ENCODE measurements at places on chromosomes 1 and 21.

- no peak for DNase-seq
Observed at GRCh38 chr1:87642581-87643221, 314.0 kb downstream of the LMO4 start.

- DNase-seq: no peak
Observed at GRCh38 chr1:156948708-156949107, 28.3 kb downstream of the LRRC71 start.

DNA sequence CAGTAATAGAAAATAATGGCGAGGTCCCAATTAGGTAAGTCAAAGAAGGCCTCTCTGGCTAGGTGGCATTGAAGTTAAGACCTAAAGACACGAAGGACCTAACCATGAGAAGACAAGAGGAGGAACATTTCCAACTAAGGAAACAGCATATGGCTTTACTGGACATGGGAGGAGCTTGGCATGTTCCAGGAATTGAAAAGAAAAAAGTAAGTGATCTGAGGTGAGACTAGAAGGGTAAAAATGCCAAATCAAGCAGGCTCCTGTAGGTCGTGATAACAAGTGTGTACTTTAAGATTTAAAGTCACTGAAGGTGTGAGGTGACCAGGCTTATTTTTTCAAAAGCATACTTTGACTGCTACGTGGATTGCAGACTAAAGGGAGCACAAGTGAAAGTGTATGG is 13.4 kb upstream of the CLCC1 start:
- DNase-seq: no peak

DNA sequence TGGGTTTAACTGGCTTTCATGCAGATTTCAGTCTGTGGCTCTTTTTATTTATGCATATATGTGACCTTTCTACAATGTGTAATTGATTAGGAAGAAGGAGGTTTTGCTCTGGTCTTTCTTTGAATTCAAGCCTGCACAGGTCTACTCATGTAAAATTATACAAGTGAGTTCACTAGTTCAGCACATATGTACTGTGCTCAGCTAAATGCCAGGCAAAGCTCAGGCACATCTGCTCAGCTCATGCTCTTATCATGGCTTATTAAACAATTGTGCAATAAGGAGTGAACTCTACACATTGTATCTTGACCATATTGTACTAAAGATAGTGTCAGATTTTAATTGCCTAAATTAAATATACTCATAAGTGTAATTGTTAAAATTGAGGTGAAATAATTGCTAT is 378.4 kb downstream of the ADGRL2 start:
- DNase-seq: no peak

GRCh38 chr21:15943009-15943666 is 213.4 kb downstream of the USP25 start:
- DNase-seq: peak; percentile 15

- no peak for DNase-seq
Observed at GRCh38 chr1:5682626-5683225, 309.5 kb downstream of the NPHP4 start.

DNA sequence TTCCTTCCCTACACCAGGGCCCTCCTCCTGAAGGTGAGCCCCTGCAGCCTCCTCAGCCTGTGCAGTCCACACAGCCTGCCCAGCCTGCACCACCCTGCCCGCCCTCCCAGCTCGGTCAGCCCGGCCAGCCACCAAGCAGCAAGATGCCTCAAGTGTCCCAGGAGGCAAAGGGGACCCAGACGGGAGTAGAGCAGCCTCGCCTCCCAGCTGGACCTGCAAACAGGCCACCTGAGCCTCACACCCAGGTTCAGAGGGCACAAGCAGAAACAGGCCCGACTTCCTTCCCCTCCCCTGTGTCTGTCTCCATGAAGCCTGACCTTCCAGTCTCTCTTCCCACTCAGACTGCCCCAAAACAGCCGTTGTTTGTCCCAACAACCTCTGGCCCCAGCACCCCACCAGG is 38.8 kb downstream of the ZBTB17 start:
- no peak for DNase-seq

GRCh38 chr1:84133479-84133878 is 10.6 kb upstream of the PRKACB start:
- DNase-seq: no peak

GRCh38 chr1:223299553-223299952 is 64.4 kb downstream of the SUSD4 start:
- no peak for DNase-seq

- no peak for DNase-seq
Observed at GRCh38 chr1:94036730-94037129, 84.2 kb downstream of the ABCA4 start.

GRCh38 chr1:115837341-115837739 is 3.6 kb downstream of the NHLH2 start:
- DNase-seq: no peak

- no peak for DNase-seq
Observed at GRCh38 chr1:206083750-206084149, 30.8 kb downstream of the RHEX start.

- no peak for DNase-seq
Observed at GRCh38 chr1:36481771-36482723, 666 bp downstream of the CSF3R start.

GRCh38 chr1:190849346-190849745 is 371.7 kb upstream of the BRINP3 start:
- DNase-seq: no peak

- DNase-seq: no peak
Observed at GRCh38 chr1:190170321-190170720, 307.3 kb downstream of the BRINP3 start.

- DNase-seq: no peak
Observed at GRCh38 chr1:164683235-164683634, 124.3 kb downstream of the PBX1 start.

GRCh38 chr21:31110430-31110829 is 72.2 kb upstream of the KRTAP19-8 start:
- DNase-seq: no peak

- no peak for DNase-seq
Observed at GRCh38 chr21:18155508-18156193, 89.0 kb upstream of the CHODL start.

- no peak for DNase-seq
Observed at GRCh38 chr1:115466433-115466832, 128.4 kb upstream of the NGF start.

DNA sequence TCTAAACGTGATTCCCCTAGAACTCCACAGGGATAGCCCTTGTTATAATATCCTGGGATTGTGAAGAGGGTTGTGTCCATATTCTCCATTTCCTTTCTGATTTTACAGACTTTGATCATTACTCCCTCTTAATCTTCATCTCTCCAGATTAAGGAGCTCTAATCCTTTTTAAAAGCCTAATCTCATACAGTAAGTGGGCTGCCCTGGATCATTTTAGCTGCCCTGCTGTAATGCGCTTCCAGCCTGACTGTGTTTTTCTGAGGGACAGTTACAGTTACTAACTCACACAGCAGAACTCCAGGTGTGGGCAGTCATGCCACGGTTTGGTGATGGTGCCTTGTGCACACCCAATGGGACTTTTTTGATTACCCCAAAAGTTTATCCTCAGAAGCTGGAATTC is 33.5 kb downstream of the PROX1 start:
- DNase-seq: no peak

DNA sequence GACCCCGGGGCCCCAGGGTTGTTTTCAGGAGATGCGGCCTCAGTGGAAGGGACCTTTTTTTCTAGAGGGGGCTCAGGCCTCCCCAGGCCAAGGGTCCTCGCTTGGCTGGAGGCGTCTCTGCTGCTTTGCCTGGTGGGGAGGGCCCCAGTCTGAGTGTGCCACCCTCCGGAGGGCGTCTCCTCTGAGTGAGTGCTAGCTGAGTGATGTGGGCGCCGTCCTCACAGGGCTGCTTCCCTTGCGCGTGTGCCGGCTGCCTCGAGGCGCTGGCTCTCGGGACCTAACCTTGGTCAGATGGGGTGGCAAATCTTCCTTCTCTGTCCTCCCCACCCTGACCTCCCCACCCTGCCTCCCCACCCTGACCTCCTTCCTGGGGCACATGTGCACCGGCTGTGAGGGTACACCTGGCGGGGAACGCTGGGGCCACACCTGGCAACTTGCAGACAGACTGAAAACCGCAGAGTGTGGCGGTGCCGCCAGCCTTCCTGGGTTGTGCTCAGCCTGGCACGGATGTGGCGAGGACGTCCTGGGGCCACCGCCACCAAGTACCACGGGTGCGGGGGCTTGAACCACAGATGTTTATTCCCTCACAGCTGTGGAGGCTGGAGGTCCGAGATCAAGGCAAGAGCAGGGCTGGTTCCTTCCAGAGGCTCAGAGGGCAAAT is 93.0 kb upstream of the TTC34 start:
- DNase-seq: no peak

DNA sequence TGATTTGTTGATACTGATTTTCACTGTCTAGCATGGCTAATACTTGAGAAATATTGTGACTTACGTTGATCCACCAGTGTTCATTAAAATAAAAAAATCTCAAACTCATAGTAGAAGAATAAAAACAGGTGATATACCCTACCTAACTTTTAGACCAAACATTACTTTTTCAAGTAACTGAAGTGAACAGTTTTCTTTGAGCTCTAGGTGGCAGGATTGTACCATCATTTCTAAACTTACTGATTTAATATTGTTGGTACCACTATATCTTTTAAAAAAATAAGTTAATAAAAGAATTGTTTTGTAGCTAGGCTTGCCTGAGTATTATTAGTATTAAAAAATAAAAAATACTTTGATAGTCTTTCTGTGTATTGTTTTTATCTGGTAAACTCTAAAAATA is 21.5 kb downstream of the CDC73 start:
- DNase-seq: peak; percentile 42

- DNase-seq: peak; percentile 22
Observed at GRCh38 chr1:8712413-8713231, 104.8 kb downstream of the RERE start.

DNA sequence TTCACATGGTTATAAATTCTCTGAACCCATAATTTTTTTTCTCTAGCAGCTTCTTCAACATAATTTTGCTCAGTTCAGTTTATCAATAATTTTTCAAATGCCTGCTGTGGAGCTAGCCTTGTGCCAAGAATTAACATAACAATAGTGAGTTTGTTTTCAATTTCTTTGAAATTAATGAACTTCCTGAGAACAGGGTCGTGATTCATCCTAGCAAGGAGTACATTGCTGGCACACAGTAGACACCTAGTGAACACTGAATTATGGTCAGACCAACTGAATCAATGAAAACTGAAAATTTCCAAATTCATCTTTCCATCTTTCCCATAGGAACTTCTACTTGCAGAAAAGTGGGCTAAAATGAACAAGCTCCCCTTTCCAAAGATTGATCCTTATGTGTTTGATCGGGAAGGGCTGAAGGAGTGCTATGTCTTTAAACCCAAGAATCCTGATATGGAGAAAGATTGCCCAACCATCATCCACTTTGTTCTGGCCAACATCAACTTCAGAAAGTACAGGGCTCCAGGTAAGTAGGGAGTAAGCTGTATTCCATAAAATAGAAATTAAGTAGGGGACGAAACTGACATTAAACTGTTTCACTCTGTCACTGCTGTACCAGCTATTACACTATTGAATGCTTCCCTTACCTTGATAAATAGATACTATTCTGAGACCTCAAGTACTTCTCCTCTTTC is 148.7 kb downstream of the PLA2G4A start:
- DNase-seq: no peak

GRCh38 chr1:12542616-12543592 is 75.1 kb downstream of the DHRS3 start:
- no peak for DNase-seq

- DNase-seq: no peak
Observed at GRCh38 chr1:65694933-65695332, 97.8 kb upstream of the PDE4B start.

DNA sequence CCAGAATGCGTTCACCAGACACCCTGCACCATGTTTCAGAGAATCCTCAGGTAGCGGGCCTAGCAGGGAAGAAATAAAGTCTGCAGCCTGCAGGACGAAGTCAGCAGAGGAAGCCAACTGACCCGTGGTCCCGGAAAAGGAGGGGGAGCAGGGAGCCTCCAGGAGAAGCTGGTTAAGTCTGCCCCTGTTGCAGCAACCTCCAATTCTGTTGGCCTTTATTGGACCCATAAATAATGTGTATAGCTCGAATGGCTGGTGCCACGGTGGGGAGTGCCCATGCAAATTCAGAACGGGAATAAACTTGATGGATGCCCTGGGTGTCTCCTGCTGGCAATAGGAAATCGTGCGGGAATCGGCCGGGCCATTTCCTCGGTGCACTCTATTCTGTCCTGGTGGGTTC is 254.1 kb downstream of the AJAP1 start:
- no peak for DNase-seq

DNA sequence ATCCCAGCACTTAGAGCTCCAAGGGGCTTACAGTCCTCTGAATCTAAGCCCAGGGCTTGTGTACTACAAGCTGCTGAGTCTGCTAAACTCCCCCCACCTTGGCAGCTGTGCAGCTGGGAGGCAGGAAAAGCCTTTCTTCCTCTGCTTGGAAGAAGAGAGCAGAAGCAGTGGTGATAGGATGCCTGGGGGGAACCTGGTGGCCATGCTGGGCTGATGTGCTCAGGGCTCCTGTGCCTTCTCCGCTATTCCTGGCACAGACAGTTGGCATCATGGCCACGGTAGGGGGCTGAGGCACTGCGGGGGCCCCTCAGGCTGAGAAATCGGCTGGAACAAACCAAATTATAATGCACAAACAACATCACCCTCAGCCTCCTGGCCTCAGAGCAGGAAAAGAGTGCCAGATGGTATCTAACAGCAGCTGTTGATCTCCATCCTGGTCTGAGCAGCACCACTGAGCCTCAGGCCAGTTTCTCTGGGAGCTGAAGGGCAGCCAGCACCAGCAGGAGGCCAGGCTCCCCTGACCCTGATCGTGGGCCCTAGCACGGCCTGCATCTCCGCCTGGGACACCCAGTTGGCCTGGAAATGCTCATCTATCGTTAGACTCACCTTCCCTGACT is 35.8 kb downstream of the ECE1 start:
- no peak for DNase-seq

DNA sequence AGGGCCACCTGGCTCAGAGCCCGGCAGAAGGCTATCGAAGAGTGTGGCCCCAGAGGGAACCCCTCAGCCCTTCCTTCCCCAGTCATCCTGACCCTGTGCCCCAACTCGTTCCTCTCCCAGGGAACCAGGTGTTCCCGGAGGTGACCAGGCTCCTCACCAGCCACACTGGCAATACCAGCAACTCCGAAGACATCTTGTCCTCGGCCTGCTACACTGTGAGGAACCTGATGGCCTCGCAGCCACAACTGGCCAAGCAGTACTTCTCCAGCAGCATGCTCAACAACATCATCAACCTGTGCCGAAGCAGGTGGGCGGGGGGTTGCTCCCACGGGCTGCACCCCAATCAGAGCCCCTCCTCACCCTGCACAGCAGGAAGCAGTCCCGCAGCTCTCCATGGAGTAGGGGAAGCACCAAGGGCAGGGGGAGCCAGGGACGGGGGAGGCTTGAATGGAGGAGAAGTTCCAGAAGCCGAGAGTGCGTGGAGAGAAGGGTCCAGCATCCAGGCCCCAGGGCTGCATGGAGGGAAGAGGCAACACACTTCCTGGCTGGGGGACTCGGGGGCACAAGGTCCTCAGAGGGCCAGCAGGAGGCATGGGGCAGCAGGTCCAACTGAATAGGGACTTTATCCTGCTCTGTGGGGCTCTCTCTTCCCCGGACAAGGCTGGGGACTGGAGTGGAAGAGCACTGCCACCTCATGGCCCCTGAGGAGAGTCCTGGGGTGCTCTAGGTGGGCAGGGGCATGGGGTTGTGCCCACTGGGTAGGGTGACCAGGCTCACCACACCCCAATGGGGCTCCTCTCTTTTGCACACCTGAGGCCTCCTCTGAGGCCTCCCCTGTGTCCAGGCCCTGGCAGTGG is 41.7 kb downstream of the PKP1 start:
- DNase-seq: no peak

- no peak for DNase-seq
Observed at GRCh38 chr1:10561497-10561896, 86.7 kb downstream of the PEX14 start.
